ENCODE measurements at places on chromosomes 11 and 22.
A peak's percentile ranks its signal among the peaks of the same experiment; 100 is the strongest.

- no peak for DNase-seq
Measured at GRCh38 chr22:44130076-44130711, 50.5 kb upstream of the PARVG start.

DNA sequence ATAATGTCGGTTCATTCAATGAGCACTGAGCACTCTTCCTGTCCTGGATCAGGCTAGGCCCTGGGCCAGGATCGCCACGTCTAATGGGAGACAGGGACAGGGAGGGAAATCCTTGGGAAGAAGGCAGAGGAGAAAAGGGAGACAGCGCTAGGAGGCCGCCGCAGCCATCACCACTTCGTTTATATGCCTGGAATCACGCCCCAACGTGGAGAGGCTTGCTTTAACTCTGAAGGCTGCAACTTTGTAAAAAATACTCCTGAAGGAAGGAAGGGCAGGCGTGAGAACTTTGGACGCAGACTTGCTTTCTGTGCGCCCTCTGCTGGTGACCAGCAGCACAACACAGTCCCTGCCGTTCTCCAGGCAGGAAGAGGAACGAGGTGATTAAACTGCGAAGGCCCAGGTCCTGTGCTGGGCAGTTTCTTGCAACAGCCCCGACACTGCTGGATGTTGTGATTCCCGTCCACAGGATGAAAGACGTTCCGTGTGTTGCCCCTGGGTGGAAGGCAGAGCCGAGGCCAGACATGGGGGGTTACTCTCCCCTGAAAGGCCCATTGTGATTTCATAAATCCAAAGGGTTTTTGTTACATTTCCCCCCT lies 22.1 kb downstream of the RIBC2 start:
- peak; percentile 60 for DNase-seq

- DNase-seq, result no peak
Measured at GRCh38 chr11:60756307-60757032, at the start of gene MS4A15. MS4A15 (plus strand) TSS chr11:60756867; CDS start chr11:60763734, 6,867 bp downstream.

DNA sequence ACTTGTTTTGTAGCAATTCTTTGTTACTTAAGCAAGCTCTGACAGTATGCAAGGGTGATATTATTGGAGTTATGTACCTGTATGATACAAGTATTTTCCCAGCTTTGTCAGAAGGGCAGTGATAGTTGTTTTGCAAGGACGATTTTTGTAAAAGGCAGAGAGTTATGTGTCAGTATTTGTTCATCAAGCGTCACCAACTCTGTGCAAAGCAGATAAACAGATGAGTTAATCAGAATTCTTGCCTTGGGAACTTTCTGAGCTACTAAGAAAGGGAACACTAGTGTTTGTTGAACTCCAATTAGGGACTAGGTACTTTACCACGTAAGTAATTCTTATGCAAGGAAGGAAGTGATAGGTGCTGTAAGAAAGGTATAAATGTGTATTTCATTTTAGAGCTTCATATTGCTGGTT lies 1.4 kb downstream of the USP47 start:
- DNase-seq, result no peak

DNA sequence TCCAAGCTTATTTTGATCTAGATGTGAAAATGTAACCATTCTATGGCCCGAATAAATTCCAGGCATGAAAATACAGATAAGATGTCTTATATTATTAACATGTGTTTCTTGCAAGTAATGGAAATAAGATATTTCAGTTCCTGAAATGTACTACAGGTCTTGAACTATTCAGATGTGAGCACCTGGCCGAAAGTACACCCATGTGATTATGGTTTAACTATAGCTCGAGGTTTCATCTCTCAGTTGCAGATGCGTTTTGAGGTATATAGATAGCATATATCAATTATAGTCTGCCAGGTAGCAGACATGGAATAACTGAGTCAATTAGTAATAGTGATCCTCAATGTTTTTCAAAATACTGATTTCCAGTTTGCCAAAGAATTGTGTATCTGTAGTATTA lies 68.3 kb downstream of the DDIAS start:
- no peak for DNase-seq

DNA sequence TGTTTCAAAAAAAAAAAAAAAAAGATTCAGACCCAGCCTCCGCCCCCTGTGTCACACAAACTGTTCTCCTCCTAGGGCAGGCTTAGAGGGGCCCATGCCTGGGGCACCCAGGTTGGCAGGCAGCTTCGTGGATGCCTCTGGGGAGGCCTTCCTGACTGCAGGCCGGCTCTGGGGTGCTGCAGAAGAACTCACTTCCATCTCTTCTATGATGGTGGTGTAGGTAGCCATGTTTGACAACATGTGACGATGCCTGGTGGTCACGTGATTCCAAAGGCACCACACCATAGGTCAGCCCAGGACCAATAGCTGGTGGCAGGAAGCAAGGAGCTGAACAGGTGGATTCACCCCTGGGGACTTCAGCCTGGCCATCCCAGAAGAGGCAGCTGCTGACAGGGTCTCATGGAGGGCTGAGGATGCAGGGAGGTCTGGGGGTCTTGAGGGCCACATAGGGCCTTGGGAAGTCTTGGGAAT lies 24.1 kb upstream of the CELSR1 start:
- DNase-seq, result no peak

DNA sequence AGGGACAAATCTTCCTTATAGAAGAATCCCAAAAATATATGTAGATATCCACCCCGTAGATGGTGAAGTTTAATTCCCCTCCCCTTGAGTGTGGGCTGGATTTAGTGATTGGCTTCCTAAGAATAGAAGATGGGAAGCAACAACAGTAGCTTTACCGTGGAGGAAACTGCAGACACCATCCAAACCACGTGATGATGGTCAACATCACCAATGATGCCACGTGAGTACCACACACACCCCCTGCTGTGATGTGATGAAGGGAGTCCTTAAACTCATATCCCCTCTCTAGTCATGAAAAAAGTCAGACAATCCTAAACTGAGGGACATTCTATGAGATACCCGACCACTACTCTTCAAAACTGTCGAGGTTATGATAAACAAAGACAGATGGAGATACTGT lies 76.4 kb upstream of the SLC22A12 start:
- no peak for DNase-seq

DNA sequence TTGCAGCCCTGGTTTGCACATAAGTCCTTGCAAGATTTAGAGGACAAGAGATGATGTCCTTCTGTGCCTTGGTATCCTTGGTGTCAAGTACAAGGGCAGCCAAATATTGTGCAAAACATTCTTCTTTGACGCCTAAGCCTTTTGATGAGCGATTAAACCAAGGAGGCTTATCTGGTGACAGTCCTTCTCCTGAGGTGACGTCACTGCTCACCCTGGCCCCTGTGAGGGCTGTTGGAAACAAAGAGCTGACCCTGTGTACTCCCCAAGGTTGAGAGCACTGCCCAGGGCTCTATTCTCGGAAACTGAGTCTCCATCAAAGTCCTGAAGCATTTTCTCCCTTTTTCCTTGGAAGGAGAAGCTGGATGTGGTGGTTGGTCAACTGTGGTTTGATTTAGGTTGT lies 4.7 kb upstream of the GRAMD1B start:
- DNase-seq, result no peak

DNA sequence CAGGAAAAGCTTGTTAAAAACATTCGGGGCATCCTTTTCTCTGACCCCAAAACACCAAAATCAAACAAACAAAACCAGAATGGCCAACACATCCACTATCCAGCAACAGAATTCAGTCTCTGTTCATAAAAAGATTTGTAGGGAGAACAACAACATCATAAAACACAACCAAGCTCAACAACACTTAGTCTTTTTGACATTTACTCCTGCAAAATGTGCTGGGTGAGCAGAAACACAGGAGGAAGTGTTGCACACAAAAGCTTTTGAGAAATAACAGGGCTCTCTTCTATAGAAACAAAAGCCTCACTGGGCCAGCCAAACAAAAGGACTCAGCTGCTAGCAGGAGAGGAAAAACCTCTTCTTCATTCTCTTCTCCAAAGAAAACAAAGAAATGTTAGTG lies 736.0 kb upstream of the CCDC90B start:
- peak; percentile 9 for DNase-seq

- DNase-seq, result no peak
Measured at GRCh38 chr11:64743591-64744543, at the start of gene RASGRP2. RASGRP2 (minus strand) TSS chr11:64744142; CDS start chr11:64742866, 1,276 bp downstream.

DNA sequence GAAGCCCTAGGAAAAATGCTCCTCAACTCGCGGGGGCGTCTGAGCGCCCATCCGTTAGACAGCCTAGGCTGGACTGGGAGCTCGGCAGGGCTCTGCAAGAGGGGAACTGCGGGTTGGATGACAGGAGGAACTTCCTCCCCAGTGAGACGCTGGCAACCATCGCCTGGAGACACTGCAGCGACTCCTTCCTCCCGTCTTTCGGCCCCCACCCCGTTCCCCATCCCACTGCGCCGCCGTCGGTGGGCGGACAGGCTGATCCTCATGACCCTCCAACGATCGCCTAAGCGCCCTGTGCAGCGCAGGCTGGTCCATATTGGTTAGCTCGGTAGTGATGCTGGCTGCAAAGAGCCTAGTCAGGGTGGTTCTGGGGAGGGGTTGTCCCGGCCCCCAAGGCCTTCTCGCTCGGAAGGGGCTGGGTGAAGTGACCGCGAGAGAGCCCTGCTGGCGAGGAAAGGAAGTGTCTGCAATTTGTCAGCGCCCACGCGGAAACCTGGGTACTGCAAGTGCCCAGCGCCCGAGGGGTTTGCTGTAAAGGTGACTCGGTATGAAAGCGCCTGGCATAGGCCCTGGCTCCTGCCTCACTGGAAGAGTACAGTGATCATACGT lies 638 bp downstream of the NRGN start:
- DNase-seq, result peak; percentile 29

- DNase-seq, result no peak
Measured at GRCh38 chr22:23688121-23688520, 2.7 kb upstream of the RGL4 start.

DNA sequence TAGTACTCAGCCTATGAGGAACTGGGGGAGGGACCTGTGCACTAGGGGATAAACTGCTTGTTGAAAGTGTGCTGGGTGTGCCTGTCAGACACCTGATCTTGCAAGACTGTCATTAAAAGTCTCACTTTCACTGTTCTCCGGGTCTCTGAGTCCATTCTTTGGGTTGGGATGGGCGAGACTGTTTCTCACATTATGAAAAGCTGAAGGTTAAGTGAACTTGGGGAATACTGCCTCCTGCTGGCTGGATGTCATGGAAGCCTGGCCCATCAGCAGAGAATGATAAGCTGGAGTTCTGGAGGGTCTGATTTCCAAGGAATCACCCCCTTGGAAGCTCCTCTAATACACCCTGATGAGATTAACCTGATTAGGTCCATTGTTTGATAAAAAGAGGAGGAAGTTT lies 9.0 kb upstream of the VPREB1 start:
- DNase-seq, result no peak

- DNase-seq, result no peak
Measured at GRCh38 chr11:7499081-7499480, 13.8 kb downstream of the OLFML1 start.

GRCh38 chr11:45485070-45485707 lies 180.2 kb downstream of the CHST1 start:
- DNase-seq, result no peak

DNA sequence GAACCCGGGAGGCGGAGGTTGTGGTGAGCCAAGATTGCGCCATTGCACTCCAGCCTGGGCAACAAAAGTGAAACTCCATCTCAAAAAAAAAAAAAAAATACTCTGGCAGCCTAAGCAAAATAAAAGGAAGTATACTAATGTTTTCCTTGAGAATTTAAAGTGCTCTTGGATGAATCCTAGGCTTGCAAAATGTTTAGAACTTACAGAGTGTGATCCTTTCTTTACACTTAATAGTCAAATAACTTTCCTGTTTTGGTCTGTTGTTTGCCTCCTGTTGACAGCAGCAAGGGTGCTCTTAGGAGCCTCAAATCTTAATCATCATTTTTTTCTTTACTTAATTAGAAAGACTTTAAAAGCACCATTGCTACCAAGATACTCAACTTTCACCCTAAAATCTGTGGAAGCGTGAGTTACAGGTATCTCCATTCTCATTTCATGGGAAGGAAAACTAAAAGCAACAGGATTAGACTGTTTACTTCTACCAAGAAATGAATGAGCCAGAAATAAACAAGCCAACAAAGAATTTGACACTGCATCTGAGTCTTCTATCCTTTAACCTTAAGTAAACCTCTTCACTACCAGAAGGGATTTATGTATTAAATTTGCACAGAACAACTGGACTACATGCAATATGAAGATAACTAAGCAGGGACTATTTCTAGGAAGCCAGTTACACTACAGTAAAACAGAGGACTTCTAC lies 38.7 kb upstream of the CRTAM start:
- DNase-seq, result no peak

GRCh38 chr11:66568124-66568916 lies at the start of gene CTSF:
CTSF (minus strand) TSS chr11:66568606; CDS start chr11:66568486, 120 bp downstream.
- peak; percentile 55 for DNase-seq

- no peak for DNase-seq
Measured at GRCh38 chr11:63761931-63762653, 6.5 kb downstream of the ZFTA start.

DNA sequence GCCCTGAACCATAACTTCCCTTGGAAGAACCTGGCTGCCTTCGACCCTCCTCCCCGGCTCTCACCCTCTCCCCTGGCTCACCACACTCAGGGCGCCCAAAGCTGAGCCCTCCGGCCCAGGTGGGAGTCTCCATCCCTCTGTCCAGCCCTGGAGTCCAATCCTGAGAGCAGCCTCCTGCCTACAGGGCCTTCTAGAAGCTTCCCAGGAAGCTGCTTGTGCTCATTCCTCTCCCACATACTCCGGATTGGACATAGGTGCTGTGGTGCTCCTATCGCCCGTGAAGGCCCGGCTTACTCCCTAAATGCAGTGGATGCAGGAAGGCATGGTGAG lies 1332.0 kb downstream of the BRD1 start:
- no peak for DNase-seq

- DNase-seq, result no peak
Measured at GRCh38 chr22:27133019-27133431, 475.6 kb downstream of the MIAT start.

- DNase-seq, result no peak
Measured at GRCh38 chr11:104620991-104621390, 277.3 kb downstream of the CASP12 start.

DNA sequence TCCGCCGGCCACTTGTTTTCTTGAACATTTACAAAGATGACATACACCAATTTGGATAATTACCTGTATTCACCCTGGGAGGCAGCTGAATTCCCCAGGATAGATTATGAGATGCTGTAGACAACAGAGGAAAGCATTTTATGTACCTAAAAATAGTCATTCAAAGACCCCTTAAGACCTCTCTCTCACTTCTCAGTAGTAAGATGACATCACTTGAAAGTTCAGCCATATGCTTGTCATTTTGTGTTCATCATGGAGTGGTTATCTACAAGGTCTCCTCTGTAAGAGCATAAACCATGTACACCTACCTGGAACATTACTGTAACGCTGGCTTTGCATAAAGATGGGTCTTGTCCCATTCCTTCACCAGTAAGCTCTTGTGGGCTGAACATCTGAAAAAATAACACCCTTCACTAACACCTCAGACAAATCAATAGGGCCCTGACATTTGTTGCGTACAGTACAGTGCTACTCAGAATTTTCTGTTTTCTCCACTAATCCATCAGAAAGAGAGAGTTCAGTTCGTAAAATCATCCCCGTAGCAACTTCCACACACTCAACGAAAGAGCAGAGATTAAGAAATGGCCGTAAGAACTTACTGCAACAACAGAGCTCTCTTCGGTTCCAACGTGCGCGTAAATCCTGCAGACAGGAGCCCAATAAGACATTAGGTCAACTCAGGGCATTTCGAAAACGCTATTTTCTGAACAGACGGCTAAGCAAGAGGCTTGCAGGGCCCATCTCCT lies 15.6 kb upstream of the WDR74 start:
- no peak for DNase-seq

Measured in NCI-H2081 (cell line).